Left lung (tissue), 14 donors: ENCODE measurements at places on chromosomes 7 and 10. TPM values are rescaled to one million over a fixed set of nuclear protein-coding genes. Genes with fewer than 3 reads are reported as not detected.

Gene DNAJC12
- polyA plus RNA-seq: 9.0 TPM

DNA sequence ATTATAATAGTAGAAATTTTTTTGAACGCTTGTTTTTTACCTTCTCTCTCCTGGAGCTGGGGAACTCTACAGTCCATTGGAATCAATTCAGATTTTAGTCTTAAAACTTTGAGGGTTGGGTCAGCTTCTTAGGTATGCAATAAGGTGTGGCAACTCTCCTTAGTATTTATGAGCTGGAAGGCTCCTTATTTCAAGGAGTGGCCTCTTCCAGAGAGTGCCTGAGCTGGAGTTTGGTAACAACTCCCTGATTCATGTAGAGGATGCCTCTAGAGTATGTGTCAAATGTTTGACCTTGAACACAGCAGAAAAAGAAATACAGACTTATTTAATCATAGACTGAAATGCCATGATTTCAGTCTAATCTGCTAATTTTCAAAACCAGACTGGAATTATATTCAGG lies 11.1 kb downstream of the CDK14 start:
- no peak for DNase-seq

DNA sequence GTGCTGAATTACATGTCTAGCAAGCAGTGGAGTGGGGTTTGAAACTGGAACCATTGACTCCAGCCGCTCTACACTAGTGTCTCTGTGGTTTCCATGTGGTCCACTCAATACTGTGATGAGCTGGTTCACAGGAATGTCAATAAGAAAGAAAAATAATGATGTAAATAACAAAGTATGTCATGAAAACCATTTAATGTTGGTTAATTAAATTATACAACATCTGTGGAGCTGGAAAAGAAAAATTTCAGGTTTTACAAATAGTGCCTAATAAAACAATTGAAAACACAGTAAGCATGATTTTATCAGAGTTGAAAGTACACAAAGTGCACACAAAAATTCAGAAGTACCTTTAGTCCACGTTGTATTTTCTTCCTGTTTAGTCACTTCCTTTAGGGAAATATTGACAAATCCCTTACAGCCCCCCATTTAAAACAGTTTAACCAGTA lies 28.7 kb upstream of the NAMPT start:
- no peak for DNase-seq

GRCh38 chr7:2929321-2930201 lies 85.5 kb upstream of the GNA12 start:
- no peak for DNase-seq
